Stimulated activated CD4-positive, alpha-beta T cell treated with anti-CD3 and anti-CD28 coated beads, Interleukin-15, amount 100 ng/mL, for 48 hours (primary cell): ENCODE measurements at places on chromosomes 6 and 20.

- no peak for DNase-seq
Observed at GRCh38 chr6:54722328-54722727, 124.2 kb upstream of the FAM83B start.

GRCh38 chr6:33429750-33430052 is 9.8 kb downstream of the SYNGAP1 start:
- no peak for DNase-seq

DNA sequence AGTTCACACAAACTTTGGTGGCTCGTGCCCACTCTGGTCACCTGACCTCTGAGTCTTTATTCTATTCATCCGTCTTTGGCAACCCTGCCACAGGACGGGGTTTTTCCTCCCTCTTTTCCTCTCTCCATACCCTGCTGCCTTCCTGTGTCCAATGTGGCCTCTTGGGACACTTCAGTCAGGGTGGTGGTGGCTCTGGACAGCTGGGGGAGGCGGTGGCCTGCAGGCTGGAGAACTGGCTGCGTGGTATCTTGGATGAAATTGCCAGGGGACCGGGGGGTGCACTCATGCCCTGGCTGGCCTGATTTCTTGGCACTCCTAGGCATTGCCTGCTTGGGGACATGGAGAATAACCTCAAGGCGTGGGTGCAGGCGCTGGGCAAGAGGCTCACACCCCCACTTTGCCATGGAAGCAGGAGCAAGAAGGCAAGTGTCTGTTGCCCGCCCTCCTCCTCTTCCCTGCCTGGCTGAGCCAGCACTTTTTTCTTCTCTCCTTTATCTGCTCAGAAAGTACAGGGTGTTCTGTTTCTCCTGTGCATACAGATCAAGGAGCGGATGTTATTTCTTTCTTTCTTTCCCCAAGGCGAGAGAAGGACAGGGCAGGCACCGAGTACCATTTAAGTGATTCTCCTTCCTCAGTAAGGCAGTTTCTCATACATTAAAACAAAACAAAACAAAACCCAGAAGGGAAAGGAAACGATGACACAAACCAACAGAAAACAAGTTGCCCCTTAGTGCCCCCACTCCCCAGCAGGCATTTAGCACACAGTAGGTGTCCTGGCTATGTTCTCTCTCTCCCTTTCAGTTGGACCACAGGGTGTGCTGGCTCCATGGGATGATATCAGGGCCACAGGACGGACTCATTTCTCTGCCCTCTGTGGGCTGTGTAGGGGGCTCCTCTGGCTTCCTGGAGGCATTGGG is 155.5 kb upstream of the RNF24 start:
- no peak for DNase-seq

GRCh38 chr6:73901986-73902385 is 206.0 kb downstream of the CD109 start:
- DNase-seq, result no peak

DNA sequence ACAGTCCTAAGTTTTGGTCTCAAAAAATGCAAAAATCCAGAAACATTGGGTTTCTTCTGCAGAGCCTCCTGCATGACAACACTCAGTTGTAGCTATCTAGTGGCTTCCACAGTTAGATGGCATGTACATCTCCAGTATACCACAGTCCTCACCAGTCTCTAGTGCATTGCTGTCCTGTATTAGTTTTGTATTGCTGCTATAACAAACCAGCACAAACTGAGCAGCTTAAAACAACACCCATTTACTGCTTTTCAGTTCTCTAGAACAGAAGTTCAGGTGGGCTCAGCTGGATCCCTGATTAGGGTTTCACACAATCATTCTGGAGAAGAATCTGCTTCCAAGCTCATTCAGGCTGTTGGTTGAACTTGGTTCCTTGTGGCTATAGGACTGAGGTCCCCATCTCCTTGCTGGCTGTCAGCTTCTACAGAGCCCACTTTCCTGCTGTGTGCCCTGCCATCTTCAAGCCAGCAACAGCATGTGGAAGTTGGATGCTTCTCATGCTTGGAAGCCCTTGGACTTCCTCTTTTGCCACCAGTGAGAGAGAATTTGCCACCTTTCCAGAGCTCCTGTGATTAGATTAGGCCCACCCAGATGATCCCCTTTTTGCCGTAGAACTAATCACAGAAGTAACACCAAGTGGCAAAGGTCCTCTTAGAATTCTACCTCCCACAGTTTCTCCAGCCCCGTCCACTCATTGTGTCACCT is 48.9 kb upstream of the TBC1D7 start:
- no peak for DNase-seq

- DNase-seq, result no peak
Observed at GRCh38 chr20:6863798-6864201, 96.3 kb downstream of the BMP2 start.

GRCh38 chr6:131966443-131966842 is 15.3 kb upstream of the CCN2 start:
- no peak for DNase-seq

GRCh38 chr20:32972181-32973076 is 31.8 kb downstream of the SUN5 start:
- peak; percentile 71 for DNase-seq

- DNase-seq, result no peak
Observed at GRCh38 chr6:55016261-55016660, 158.1 kb upstream of the HCRTR2 start.

DNA sequence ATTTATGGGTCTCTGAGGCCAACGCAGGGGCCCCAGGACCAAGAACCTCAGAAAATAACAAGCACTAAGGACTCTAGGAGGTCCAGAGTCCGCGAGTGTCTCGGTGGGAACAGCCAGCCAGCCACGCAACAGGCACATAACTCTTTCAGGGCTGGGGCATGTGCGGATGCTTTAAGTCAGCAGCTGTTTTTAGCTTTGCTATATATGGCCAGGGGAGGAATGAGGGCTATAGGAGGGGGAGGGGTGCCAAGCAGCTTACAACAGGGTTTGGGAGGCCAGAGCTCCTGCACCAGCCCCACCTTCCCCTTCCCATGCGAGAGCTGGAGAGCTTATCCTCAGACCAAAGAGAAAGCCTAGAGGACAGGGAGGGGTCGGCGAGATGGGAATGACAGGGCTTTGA is 6.2 kb downstream of the JPH2 start:
- DNase-seq, result no peak

DNA sequence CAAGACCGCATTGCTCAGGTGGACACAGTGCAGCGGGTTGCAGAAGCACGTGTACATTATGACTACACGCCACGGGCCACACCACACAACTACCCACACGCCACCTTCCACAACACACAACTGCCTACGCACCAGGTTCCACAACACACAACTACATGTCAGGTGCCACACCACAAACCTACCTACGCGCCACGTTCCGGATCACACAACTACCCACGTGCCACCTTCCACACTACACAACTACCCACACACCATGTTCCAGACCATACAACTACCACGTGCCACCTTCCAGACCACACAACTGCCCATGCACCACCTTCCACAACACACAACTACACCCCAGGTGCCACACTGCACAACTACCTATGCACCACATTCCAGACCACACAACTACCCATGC is 20.5 kb downstream of the THBS2 start:
- DNase-seq, result no peak

GRCh38 chr20:57415771-57416170 is 24.6 kb downstream of the RBM38 start:
- no peak for DNase-seq
